Naive B cell (primary cell): ENCODE measurements at places on chromosomes 4 and X. TPM values are rescaled to one million over a fixed set of nuclear protein-coding genes. Genes with fewer than 3 reads are reported as not detected.

GRCh38 chrX:150014525-150014924 is 76.2 kb upstream of the EOLA2 start:
- DNase-seq: no peak
- H3K4me3 ChIP-seq: no peak overlapping the region
- no peaks in the 10 kb centered on the region for H3K36me3 ChIP-seq
- H3K27me3 ChIP-seq: no peaks in the 10 kb centered on the region
- H3K27ac ChIP-seq: no peak overlapping the region

GRCh38 chrX:11952176-11952720 is 186.0 kb upstream of the FRMPD4 start:
- no peaks in the 10 kb centered on the region for H3K4me1 ChIP-seq
- DNase-seq: no peak
- H3K4me3 ChIP-seq: no peak overlapping the region
- H3K27ac ChIP-seq: no peak overlapping the region

GRCh38 chrX:31388946-31389345 is 317.1 kb upstream of the FTHL17 start:
- H3K27ac ChIP-seq: no peak overlapping the region
- H3K27me3 ChIP-seq: no peaks in the 10 kb centered on the region
- H3K4me3 ChIP-seq: no peak overlapping the region
- no peaks in the 10 kb centered on the region for H3K4me1 ChIP-seq
- H3K36me3 ChIP-seq: no peaks in the 10 kb centered on the region

DNA sequence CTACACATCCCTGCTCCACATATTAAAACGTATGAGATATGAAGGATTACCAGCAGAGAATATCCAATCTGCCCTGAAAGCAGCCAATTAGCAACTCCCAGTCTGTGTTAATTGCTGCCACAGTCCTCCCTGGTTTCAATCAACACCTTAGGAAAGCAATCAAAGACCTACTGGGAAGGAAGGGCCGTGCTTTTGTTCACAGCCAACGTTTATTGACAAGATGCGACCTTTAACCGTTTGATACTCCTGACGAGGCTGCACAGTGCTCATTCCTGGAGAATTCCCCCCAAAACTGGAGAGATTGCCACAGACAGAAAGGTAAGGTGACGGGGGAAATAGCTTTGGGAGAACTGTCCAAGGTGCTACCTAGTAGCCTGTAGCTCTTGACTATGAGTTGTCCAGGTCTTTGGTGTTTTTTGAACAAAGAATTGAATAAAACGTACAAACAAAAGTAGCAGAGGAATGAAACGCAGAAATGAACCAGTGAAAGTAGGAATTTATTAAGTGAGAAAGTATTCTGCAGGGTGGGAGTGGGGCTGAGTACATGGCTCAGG is 596.5 kb downstream of the NLGN4X start:
- H3K4me3 ChIP-seq: no peak overlapping the region
- DNase-seq: no peak
- no peak overlapping the region for H3K27ac ChIP-seq
- peaks cover 7% of the 10 kb centered on the region for H3K4me1 ChIP-seq
- H3K36me3 ChIP-seq: no peaks in the 10 kb centered on the region

DNA sequence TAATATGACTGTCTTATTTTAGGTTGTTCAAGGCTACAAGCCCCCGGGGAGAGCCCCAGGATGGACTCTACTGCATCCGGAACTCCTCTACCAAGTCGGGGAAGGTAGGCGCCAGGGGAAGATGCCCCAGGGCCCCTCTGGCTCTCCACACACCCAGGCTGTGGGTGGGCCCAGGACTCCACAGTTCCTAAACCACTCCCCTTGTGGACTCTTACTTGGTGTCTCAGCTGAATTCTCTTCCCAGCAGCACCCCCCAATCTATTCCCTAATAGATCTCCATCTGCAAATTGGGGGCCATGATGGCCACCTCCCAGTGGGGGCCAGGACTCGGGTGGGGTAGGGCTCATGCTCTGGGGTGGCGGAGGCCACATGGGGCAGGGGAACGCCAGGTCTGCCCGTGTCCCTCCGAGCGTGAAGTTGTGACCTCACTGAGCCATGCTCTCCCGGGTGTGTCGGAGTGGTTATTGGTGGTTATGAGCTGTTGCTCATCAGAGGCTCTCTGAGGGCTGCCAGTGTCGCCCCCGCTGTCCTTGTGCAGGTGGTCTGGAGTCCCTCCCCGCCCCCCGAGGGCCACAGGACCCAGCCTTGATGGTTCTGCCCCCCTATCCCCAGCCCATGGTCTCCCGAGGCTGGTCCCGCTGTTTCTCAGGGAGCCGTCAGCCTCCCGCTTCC is 11.2 kb upstream of the ADD1 start:
- H3K4me3 ChIP-seq: peak overlapping the region; percentile 52
- peaks cover 51% of the 10 kb centered on the region for H3K4me1 ChIP-seq
- DNase-seq: peak; percentile 83
- peaks cover 7% of the 10 kb centered on the region for H3K36me3 ChIP-seq
- H3K27me3 ChIP-seq: no peaks in the 10 kb centered on the region

GRCh38 chr4:7863911-7864681 is 75.6 kb downstream of the AFAP1 start:
- H3K36me3 ChIP-seq: peaks cover 10% of the 10 kb centered on the region
- peak overlapping the region; percentile 34 for H3K27ac ChIP-seq
- peaks cover 7% of the 10 kb centered on the region for H3K4me1 ChIP-seq
- H3K4me3 ChIP-seq: no peak overlapping the region

DNA sequence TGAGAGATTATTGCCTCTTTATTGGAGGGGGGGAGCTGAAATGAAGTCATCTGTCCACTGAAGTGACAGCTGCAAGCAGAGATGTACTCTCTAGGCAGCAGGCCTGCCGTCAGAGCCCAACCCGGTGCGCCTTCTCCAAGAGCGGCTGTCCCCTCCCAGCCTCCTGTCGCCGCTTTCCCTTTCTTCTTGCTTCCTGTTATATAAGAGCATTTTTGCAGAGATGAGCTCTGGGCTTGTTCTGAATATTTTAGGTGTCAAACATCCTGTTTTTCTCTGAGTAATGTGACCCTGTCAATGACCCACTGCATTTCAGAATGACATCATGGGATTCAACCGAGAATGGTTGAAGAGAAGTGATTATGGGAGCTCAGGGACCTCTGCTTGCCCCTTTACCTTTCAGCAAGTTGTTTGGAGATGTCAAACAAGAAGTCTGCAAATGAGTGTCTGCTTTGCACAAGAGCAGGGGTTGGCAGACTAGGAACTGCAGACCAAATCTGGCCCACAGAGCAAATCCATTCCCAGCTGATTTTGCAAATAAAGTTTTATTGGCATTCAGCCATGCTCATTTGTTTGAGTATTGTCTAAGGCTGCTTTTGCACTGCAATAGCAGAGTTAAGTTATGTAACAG is 79.9 kb downstream of the SLC9A6 start:
- no peaks in the 10 kb centered on the region for H3K36me3 ChIP-seq
- no peak for DNase-seq
- H3K27me3 ChIP-seq: peaks cover 8% of the 10 kb centered on the region
- no peak overlapping the region for H3K4me3 ChIP-seq
- no peak overlapping the region for H3K27ac ChIP-seq

GRCh38 chr4:38161208-38162113 is 201.3 kb downstream of the PTTG2 start:
- H3K27me3 ChIP-seq: peaks cover 6% of the 10 kb centered on the region
- DNase-seq: no peak
- H3K4me3 ChIP-seq: no peak overlapping the region
- no peaks in the 10 kb centered on the region for H3K36me3 ChIP-seq
- H3K4me1 ChIP-seq: peaks cover 5% of the 10 kb centered on the region
- H3K27ac ChIP-seq: no peak overlapping the region

GRCh38 chrX:23980011-23980441 is 47.0 kb downstream of the KLHL15 start:
- no peak for DNase-seq
- peaks cover 18% of the 10 kb centered on the region for H3K27me3 ChIP-seq
- H3K4me3 ChIP-seq: no peak overlapping the region
- H3K4me1 ChIP-seq: peaks cover 5% of the 10 kb centered on the region

DNA sequence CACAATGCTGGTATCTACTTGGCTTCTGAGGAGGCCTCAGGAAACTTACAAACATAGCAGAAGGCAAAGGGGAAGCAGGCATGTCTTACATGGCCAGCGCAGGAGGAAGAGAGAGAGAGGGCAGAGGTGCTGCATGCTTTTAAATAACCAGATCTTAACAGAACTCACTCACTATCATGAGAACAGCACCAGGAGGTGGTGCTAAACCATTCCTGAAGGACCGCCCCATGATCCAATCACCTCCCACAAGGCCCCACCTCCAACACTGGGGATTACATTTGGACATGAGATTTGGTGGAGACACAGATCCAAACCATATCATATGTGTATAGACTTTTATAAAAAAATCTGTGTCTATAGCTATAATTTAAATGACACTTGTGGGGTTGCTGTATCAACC is 48.6 kb upstream of the ERVMER34-1 start:
- no peak overlapping the region for H3K27ac ChIP-seq
- DNase-seq: no peak
- H3K27me3 ChIP-seq: peaks cover 14% of the 10 kb centered on the region
- no peaks in the 10 kb centered on the region for H3K4me1 ChIP-seq

DNA sequence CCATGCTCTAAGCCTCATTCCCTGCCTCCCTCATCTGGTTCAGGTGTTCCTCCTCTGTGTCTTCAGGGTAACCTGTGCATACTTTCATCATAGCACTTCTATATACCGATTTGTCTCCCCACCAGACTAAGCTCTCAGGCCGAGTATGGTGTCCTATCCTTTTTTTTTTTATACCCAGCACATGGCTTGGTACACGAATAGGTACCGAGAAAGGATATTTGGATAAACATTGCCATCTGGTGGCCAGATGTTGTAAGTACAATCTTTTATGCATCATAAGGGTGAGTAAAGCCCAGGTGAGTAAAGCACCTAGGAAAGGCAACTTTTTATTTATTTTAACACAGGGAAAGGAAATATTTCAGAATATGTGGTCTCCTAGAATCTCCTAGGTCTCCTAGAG is 68.4 kb downstream of the MID2 start:
- no peaks in the 10 kb centered on the region for H3K36me3 ChIP-seq
- no peak overlapping the region for H3K4me3 ChIP-seq
- H3K27me3 ChIP-seq: peaks cover 22% of the 10 kb centered on the region
- H3K27ac ChIP-seq: no peak overlapping the region
- peak; percentile 32 for DNase-seq
- no peaks in the 10 kb centered on the region for H3K4me1 ChIP-seq

DNA sequence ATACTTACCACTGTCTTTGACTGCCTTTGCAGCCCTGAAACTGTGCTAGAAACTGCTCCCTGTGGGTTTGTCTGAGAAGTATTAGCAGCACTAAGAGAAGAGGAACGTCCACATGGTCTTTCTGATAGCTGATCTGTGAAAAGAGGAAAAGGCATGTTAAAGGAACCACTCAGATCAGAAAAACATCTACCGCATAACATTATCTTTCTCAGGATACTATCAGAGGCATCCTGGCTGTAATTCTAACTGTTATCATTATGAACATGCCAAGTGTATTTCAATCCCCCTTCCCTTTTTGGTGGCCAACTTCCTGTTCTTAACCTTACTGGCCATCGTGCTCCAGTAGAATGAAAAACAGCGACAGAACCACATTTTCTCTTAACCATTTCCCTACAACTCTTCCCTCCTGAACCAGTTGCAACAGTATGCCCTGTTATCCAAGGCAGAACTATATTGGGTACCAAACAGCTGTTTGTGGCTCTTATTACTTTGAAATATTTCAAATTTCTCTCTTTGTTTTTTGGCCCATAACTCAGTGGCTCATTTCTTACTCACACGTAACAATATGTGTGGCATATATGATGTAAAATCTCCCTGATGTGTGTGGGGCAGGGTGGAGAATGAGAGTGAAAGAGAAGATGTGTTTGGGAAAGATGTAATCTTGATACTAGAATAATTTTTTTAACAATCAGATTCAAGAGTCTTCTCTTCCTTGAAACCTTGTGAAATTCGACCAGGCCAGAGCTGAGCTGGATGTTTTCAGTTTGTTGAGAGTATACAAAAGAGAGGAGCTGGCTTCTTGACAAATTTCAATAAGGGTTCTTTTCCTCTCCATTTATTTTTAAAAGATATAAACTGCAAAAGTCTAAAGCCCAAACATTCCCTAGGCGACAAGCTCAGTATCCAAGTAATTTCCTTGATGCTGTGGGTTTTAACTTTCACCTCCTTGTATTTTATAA is 35.2 kb downstream of the ARHGEF6 start:
- no peak overlapping the region for H3K4me3 ChIP-seq
- peak overlapping the region; percentile 75 for H3K27ac ChIP-seq
- no peaks in the 10 kb centered on the region for H3K27me3 ChIP-seq
- H3K4me1 ChIP-seq: peaks cover 39% of the 10 kb centered on the region
- no peaks in the 10 kb centered on the region for H3K36me3 ChIP-seq

DNA sequence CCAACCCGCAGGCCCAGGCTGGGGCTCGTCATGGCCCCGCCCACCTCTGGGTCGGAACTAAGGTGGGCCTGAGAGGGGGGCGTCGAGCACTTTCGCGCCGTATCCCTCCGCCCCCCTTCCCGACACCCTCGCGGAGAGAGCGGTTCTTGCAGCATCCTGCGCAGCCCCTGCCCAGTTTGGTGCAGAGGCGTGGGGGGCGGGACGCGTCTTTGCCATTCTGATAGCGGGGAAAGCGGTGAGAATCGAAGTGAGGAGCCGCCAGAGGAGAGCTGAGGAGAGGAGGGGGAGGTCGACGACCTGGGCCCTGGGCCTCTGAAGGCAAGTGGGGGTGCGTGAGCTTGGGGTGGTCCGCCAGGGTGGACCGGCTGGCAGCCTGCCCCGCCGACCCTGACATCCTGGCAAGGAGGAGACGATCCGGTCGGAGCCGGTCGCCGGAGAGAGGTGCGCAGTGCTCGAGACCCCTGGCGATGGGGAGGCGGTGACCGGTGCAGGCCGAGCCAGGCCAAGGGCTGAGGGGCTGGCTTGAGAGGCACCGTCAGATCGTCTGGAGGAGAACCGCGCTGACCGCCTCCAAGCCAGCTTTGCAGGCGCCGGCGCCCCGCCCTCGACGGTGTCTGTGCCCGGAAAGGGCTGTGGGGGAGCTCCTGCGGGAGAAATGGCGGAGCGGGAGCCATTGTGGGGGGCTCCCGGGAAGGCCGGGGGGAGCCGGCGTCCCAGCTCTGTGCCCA is 25.5 kb downstream of the GPRASP3 start:
- no peaks in the 10 kb centered on the region for H3K36me3 ChIP-seq
- no peaks in the 10 kb centered on the region for H3K27me3 ChIP-seq
- peak overlapping the region; percentile 82 for H3K4me3 ChIP-seq

- peaks cover 24% of the 10 kb centered on the region for H3K4me1 ChIP-seq
- DNase-seq: no peak
- H3K36me3 ChIP-seq: no peaks in the 10 kb centered on the region
- peak within 1 kb of the TSS; percentile 91 for H3K4me3 ChIP-seq
- peaks cover 9% of the 10 kb centered on the region for H3K27me3 ChIP-seq
Measured at GRCh38 chrX:54920610-54921426, at the start of gene TRO. TRO (plus strand) TSS chrX:54920824; CDS start chrX:54922247, 1,423 bp downstream.

- H3K4me3 ChIP-seq: no peak overlapping the region
- no peak for DNase-seq
- no peaks in the 10 kb centered on the region for H3K4me1 ChIP-seq
- no peaks in the 10 kb centered on the region for H3K36me3 ChIP-seq
Measured at GRCh38 chrX:123691776-123692175, 41.1 kb downstream of the THOC2 start.

ABLIM2 gene
- 0.69 TPM for polyA plus RNA-seq

AKAP14 gene
- not detected for polyA plus RNA-seq

NEIL3 gene
- polyA plus RNA-seq: not detected

FRG2 gene
- polyA plus RNA-seq: not detected

L1CAM gene
- not detected for polyA plus RNA-seq

CENPVL3 gene
- not detected for polyA plus RNA-seq

TSPAN6 gene
- not detected for polyA plus RNA-seq

F8A2 gene
- polyA plus RNA-seq: not detected

DUX4 gene
- not detected for polyA plus RNA-seq

GPR78 gene
- polyA plus RNA-seq: not detected

PABPC4L gene
- not detected for polyA plus RNA-seq

POU4F2 gene
- polyA plus RNA-seq: not detected

RCHY1 gene
- 21.3 TPM for polyA plus RNA-seq

CBR4 gene
- 8.4 TPM for polyA plus RNA-seq

EVC gene
- polyA plus RNA-seq: not detected
